ENCODE measurements at places on chromosomes 4 and X.

- DNase-seq, result no peak
Observed at GRCh38 chrX:103783196-103783595, 6.6 kb downstream of the PLP1 start.

DNA sequence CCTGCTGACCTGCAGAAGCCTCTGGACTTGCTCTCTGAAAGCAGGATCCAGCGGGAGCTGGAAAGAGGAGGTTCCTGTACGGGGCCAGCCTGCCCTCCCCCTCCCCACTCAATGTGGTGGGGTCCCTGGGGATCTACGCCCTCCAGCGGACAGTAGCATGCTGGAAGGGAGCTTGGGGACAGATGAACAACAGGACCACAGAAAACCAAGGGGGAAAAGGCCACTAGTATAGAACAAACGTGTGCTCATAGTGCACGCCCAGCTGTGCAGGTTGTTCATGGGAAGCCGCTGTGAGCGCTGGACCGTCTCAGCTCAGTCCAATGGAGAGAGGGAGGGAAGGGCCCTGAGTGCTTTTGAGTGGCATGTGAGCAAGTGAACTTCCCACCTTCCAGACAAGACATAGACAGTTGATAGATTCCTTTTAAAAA is 15.8 kb downstream of the HMX1 start:
- no peak for DNase-seq

DNA sequence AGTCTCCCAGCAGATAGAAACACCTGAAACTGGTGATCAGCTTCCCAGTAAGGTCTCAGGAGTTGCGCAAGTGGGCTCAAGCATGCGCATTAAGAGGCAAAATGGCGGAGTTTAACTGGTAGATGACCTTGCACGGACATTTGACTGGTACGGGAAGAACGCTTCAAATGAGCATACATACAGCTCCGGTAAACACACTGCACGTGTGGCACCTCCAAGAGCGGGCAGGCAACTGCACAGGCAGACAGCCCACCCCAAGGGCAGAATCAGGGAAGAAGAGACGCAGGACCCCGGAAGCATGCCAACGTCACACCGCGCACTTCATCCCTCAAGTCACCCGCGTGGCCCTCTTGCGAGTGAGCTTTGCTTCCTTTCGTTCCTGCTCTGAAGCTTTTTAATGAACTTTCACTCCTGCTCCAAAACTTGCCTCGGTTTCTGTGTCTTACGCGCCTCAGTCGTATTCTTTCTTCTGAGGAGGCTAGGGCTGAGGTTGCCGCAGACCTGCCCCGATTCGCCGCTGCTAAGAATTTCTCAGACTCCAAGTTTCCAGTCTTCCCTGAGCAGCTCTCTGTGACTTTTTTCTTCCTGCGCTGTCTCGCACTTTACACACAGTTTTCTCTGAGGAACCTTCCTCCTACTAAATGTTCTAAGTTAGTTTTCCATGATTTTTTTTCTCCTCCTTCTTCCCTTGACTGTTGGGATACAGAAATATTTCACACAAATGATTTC is 180.7 kb upstream of the ZFP42 start:
- DNase-seq, result no peak

DNA sequence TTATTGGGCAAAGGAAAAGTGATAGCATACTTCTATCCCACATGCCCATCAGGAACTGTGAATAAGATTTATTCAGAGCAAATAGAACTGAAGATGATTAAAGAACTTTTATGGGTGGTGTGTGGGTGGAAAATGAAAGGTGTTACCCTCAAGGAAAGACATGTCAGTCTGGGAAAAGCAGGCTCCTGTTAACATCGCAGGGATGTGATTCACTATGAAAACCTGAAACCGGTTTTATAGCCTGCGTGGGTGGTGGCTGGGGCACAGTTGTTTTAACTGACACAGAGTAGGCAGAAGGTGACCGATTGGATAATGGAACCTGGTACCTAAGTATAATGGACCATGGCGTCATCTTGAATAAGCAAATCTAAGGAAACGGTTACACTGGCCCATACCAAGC is 61.3 kb upstream of the CASK start:
- DNase-seq, result no peak

DNA sequence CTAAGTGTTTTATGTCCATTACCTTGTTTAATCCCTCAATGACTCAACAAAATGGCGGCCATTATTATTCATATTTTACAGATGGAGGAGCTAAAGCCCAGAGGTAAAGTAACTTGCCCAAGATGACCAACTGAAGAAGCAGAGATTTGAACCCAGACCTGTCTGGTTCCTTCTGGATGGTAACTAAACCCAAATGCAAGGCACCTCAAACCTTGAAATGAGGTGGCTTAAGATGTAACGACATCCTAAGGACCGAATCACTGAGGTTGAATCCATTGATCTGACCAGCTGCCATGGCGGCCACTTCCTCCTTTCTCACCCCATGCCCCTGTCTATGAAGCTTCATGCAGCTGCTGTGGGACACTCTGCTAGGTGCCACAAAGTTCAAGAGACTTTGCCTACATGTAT is 932 bp downstream of the TLR10 start:
- DNase-seq, result no peak

DNA sequence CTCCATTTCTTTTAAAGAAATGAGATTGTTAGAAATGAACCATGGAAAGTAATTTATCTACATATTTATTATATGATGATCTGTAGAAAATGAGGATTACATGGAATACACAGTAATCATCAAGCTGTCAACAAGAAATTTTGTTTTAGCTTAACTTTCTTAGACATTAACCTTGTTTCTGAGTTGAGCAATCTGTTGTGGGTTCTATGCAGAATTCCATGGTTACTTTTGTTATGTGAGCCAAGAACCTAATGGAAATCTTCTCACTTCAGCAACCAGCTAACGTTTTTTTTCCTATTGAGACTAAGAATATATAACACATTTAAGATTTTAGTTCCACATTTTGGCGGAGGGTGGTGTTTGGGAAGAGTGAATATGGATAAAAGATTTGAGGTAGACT is 136.1 kb upstream of the SLC4A4 start:
- DNase-seq, result no peak

- DNase-seq, result no peak
Observed at GRCh38 chr4:7506119-7506518, 71.4 kb upstream of the PSAPL1 start.

DNA sequence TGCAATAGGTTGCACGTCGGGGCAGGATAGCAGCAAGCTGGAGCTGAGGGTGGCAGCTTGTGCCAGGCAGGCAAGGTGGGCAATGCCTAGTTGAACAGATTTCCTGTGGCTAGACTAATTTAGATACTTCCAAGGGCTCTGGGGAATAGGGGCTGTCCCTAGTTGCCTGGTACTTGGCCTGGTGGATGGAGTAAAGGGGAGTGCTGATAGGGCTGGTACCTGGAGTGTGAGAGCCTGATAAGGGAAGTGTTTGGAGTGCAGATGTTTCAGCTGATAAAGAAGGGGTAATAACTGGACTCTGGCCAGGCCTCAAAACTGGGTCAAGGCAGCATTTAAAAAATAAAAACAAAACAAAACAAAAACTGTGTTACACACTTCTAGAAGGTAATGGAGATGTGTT is 665.5 kb downstream of the CCSER1 start:
- DNase-seq, result no peak

DNA sequence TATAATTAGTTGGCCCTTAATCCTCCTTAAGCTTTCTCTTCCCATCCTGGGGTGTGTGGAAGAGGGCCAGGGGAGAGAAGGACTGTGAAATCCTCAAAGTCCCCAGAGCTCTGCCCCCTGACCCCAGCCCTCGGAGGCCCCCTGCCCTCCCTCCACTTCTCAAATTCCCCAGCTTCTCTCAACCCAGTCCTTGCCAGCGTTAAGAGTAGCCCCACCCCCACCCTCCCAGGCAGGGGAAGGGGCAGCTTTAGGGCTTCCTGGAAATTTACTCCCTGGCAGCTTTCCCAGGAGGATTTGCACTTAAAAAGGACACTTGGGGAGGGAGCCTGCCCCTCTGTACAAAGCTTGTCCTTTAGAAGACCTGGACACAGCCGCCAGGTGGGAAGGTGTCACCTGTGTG is 11.8 kb upstream of the CD40LG start:
- no peak for DNase-seq

- DNase-seq, result no peak
Observed at GRCh38 chr4:83810428-83810827, 274.5 kb downstream of the GPAT3 start.

- no peak for DNase-seq
Observed at GRCh38 chrX:4708970-4709760, 995.7 kb upstream of the PRKX start.

GRCh38 chr4:184331268-184331995 is 113.8 kb upstream of the ENPP6 start:
- no peak for DNase-seq

GRCh38 chr4:139015948-139016471 is 429 bp downstream of the NOCT start:
- DNase-seq, result peak; percentile 23

DNA sequence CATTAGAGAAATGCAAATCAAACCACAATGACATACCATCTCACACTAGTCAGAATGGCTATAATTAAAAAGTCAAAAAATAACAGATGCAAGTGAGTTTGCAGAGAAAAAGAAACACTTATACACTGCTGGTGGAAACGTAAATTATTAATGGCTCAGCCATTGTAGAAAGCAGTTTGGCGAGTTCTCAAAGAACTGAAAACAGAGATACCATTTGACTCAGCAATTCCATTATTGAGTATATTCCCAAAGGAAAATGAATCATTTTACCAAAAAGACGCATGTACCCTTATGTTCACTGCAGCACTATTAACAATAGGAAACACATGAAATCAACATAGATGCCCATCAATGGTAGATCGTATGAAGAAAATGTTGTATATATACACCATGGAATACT is 75.0 kb downstream of the NAA11 start:
- DNase-seq, result no peak

- no peak for DNase-seq
Observed at GRCh38 chrX:24125028-24125612, 24.4 kb upstream of the ZFX start.

DNA sequence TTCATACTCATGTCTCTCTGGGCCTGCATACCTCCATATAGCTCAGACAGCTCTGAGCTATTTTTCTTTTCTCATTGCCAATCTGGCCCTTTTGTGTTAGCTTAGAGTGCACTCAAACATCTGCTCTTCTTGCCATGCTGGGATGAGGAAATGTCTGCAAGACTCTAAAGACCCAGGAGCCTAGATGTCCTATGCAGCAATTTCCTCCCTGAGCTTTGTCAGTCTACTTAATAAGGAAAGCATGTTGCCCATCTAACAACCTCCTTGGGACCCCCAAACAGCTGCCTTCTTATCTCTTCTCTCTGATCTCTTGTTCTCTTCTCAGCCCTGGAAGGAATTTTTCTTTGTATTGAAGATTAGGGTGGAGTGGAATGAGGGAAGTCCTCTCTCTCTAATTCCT is 69.2 kb downstream of the UCHL1 start:
- DNase-seq, result no peak

DNA sequence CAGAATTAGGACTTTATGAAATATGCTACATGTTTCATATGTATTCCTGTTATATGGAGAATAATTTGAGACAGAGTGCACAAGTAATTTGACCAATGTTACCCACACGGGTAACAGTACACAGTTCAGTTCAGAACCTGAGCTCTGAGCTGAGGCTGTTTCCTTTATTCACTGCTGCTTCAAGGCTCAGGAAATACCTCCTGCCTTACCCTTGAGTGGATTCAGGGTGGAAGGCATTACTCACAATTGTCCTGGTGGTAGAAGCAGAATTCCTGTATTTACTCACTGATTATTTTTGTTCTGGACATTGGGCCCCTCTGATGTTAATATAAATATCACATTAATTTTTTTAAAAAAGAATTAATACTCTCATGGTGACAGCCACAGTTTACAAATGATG is 73.5 kb upstream of the CAMK2D start:
- DNase-seq, result no peak

GRCh38 chr4:8840816-8841455 is 30.7 kb downstream of the HMX1 start:
- DNase-seq, result no peak

DNA sequence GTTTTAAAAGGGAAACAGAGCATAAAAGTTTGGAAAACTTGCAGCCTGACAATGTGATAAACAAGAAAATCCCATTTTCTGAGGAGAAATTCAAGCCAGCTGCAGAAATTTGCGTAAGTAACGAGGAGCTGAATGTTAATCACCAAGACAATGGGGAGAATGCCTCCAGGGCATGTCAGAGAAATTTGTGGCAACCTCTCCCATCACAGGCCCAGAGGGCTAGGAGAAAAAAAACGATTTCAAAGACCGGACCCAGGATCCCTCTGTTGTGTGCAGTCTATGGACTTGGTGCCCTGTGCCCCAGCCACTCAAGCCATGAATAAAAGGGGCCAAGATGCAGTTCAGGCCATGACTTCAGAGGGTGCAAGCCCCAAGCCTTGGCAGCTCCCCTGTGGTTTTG is 355.4 kb upstream of the NDST3 start:
- DNase-seq, result no peak

GRCh38 chrX:68829582-68830418 is 979 bp downstream of the EFNB1 start:
- DNase-seq, result no peak

- no peak for DNase-seq
Observed at GRCh38 chr4:57064811-57065711, 45.1 kb downstream of the IGFBP7 start.

Data from thymus (tissue), 14 donors.